Kidney (tissue), 22 donors: ENCODE measurements at places on chromosomes 7 and 10. TPM values are rescaled to one million over a fixed set of nuclear protein-coding genes. Genes with fewer than 3 reads are reported as not detected.

DENND11 gene
- polyA plus RNA-seq: 6.1 TPM

NEBL gene
- 13.8 TPM for polyA plus RNA-seq

GPR22 gene
- not detected for polyA plus RNA-seq

TMEM60 gene
- 32.4 TPM for polyA plus RNA-seq

C7orf33 gene
- polyA plus RNA-seq: not detected

KCNIP2 gene
- polyA plus RNA-seq: 0.67 TPM

ACSM6 gene
- 0.34 TPM for polyA plus RNA-seq

GCK gene
- polyA plus RNA-seq: 1.0 TPM

MUC12 gene
- polyA plus RNA-seq: not detected

DNA sequence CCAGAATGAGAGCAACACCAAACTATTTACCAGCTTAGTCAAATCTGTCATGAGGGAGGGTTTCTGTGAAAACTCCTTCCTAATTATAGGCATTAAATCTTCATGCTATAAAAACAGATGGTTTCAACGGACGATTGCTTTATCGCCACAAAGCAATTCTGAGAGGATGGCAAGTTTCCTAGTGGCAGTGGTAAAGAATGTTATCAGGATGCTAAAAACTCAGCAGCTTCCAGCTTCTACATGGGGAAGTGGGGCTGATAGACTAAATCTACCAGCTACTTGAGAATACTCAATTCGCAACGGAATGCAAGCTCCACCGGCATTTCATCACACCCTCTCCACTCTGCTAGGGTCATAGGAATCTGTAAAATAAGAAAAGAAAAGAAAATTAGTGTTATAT is 41.8 kb downstream of the JCAD start:
- DNase-seq: no peak

- DNase-seq: no peak
Measured at GRCh38 chr7:150787321-150788281, 12.6 kb downstream of the TMEM176B start.

DNA sequence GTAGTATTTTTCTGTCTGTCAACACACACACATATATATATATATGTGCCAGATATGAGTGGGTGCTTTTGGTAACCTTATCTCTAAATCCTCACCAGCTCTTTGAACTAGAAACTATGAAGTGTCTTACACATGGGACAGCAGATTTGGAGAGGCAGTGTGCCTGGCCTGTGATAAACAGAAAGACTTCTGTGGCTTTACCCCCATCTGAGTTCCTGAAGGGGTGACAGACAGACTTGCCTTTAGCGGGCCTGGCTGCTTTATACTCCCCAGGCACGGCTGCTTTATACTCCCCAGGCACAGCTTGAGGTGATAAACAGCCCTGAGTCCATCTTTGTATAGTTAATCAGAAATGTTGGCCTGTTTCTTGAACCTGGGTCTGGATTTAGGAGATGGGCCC is 5.6 kb downstream of the BAG3 start:
- DNase-seq: no peak

- DNase-seq: peak; percentile 75
Measured at GRCh38 chr7:1242606-1243289, 10.1 kb downstream of the UNCX start.

DNA sequence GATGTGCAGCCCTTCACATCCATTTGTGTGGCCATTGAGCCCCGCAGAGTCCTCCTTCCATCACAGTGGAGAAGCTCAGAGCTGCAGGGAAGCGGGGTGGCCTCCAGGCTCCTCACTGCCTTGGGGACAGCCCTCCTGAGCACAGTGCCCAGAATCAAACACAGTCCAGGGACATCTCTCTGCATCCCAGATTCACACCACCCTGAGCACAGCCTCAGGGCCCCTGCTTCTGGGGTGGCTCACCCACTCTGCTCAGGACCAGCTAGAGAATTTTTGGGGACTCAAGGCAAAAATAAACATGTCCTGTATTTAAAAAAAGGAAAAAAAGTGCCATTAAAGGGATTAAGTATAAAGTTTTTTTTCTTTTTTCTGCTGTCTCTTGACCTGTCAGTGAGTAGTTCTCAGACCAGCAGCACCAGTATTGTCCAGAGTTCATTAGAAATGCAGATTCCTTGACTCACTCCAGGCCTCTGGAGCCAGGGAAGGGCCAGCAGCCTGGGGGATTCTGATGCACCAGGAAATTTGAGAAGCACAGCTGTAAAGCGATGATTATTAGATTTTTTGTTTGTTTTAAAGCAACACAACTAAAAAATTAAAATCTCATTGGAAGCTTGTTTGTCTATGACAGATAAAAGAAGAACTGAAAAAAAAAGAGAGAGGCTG is 61.6 kb downstream of the ARHGAP22 start:
- no peak for DNase-seq

DNA sequence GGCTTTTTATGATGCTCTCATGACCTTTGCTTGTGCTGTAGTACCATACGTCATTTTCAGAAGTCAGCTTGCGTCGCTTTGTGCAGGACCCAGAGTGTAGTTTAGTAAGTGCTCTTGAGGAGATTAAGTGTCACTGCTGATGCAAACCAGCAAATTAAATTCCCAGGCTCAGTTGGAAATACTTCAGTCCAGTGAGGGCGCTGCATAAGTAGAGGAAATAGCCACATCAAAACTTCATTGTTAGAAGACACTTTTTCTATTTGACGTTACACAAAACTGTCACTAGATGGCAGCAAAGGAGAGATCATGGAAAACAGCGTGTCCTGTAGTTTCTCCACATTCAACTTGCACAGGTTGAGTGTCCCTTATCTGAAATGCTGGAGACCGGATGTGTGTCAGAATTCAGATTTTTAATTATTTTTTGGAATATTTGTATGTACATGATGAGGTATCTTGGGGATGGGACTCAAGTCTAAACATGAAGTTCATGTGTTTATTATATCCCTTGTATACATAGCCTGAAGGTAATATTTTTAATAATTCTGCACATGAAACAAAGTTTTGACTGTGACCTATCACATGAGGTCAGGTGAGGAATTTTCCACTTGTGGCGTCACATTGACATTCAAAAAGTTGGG is 7.9 kb downstream of the ZNF22 start:
- peak; percentile 96 for DNase-seq

GRCh38 chr7:159033956-159034355 is 110.7 kb downstream of the VIPR2 start:
- no peak for DNase-seq

DNA sequence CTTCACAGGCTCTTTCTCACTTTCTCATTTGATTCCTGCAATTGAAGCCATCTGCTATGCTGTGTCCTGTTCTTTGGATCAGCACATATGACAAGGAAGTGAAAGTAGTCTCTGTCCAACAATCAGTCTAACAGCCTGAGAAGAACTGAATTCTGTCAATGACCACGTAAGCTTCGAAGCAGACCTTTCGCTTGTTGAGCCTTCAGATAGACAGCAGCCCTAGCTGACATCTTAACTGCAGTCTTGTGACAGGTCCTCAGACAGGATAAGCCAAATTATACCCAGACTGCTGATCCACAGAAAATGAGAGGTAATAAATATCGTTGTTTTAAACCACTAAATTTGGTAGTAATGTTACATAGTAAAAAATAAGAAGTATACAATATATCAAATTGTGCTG is 691.0 kb upstream of the LRRTM3 start:
- no peak for DNase-seq

DNA sequence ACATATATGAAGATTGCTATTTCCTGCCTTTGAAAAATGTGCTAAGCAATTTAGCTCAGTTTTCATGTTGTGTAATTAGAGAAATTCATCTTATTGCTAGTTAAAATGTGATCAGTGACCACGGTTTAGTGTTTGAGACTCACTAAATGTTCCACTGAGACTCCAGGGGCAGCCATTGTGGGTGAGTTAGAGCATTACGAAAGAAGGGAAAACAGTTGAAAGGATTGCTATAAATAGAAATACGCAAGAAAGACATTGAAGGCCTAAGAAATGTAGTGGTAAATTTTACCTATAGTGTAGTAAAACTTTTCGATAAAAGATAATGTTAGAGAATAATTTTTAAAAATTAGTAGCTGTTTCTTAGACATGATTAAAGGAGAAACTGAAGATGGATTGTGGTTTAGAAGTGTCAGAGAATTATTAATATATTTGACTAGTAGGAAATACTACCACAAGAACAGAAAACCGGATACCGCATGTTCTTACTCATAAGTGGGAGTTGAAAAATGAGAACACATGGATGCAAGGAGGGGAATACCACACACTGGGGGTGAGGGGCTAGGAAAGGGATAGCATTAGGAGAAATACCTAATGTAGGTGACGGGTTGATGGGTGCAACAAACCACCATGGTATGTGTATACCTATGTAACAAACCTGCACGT is 394.5 kb downstream of the SEMA3D start:
- DNase-seq: no peak

DNA sequence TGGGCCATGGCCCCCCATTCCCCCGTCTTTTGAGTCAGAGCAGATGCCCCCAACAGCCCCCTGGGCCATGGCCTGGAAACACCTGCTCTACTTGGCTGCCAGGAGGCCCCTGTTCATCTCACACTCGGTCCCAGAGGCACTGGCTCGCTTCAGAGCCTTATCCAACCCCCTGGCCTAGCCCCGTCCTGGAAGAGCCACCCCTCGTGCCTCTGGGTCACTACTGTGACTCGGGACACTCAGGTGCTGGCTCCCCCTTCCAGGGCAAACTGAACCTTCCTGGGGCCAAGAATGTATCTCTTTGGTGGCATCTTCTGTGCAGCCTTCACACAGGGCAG is 7.0 kb downstream of the POLR2J start:
- DNase-seq: peak; percentile 72

DNA sequence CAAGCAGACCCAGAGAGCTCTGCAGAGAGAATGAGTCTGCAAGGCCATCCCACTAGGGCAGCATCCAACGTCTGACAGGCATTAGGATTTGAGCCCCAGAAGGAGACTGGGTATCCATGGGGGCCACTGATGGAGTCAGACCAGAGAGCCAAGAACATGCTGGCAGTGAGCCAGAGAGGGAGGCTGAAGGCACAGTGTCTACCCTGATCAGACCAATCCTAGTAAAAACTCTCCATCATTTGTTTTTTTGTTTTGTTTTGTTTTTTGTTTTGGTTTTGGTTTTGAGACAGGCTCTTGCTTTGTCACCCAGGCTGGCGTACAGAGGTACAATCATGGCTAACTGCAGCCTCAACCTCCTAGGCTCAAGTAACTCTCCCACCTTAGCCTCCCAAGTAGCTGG is 133.1 kb upstream of the LYZL2 start:
- no peak for DNase-seq

- DNase-seq: no peak
Measured at GRCh38 chr10:101099901-101100300, 31.2 kb upstream of the TLX1 start.

- no peak for DNase-seq
Measured at GRCh38 chr7:119974972-119975371, 298.0 kb upstream of the KCND2 start.

GRCh38 chr7:30165590-30165989 is 30.8 kb downstream of the MTURN start:
- no peak for DNase-seq

- peak; percentile 83 for DNase-seq
Measured at GRCh38 chr7:129501760-129502707, at the start of gene SMKR1. SMKR1 (plus strand) TSS chr7:129502531; CDS start chr7:129502825, 294 bp downstream.

- no peak for DNase-seq
Measured at GRCh38 chr7:122988333-122988732, 7.2 kb downstream of the TAS2R16 start.

DNA sequence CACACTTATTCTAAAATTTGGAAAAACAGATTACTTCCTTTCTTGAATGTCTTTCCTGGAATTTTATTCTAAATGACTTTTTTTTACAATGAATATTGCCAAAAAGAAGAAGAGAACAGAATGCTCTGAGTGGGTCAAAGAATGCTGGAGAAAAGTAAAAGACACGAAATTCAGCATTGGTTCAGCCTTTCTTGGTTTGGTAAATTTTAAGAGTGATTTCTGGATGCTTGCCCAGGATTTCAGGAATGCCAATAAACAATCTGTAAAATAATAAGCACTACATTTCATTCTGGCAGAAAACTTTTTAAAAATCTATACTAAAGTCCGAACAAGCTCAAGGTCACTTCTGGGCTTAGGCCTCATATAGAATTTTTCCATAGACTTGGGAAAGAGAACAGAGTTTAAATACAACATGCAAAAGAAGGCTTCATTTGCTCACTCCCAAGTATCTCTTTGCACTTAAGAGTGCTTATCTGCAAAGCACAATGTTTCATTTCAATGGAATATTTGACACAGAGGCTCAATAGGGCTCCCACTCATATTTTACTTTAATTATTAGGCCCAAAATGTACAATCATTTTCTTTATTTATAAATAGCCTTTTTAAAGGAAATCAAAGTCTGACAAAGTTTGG is 359.5 kb upstream of the ANKRD30A start:
- DNase-seq: no peak
